ENCODE measurements at places on chromosomes 7 and 10. TPM values are rescaled to one million over a fixed set of nuclear protein-coding genes. Genes with fewer than 3 reads are reported as not detected.

Gene ADAM22
- total RNA-seq = 4.4 TPM

Gene STAG3
- total RNA-seq = 105 TPM

Gene VSTM2A
- 5.6 TPM for total RNA-seq

Gene BBIP1
- total RNA-seq = 57.7 TPM

Gene CLRN3
- not detected for total RNA-seq

Gene DENND2A
- 5.5 TPM for total RNA-seq

Gene SKIDA1
- 6.9 TPM for total RNA-seq

- H3K4me1 ChIP-seq = no peaks in the 10 kb centered on the region
- no peak for DNase-seq
- no peaks in the 10 kb centered on the region for H3K27me3 ChIP-seq
- no peak overlapping the region for H3K4me3 ChIP-seq
- no peaks in the 10 kb centered on the region for H3K36me3 ChIP-seq
Observed at GRCh38 chr7:50633414-50633710, 68.2 kb upstream of the DDC start.

GRCh38 chr7:143884241-143884968 lies 17.6 kb downstream of the TCAF1 start:
- no peak for DNase-seq
- H3K4me1 ChIP-seq = peaks cover 5% of the 10 kb centered on the region
- peak overlapping the region; percentile 28 for H3K27ac ChIP-seq
- no peaks in the 10 kb centered on the region for H3K27me3 ChIP-seq

DNA sequence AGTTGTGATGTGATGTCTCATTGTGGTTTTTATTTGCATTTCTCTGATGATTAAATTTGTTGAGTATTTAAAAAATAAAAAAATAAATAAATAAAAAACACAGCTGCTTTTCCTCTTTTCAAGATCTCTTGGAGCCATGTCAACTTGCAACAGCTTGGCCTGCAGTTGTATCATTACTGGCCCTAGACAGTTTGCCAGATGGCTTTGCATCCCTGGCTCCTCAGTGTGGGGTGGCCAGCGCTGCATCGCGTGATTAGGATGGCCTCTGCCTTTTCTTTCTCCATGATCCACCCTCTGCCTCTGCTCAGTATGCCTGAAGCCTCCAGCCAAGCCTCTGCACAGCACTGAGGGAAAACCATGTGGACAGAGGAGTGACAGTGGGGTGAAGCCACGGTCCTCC lies 96.8 kb downstream of the PPP1R3C start:
- peaks cover 14% of the 10 kb centered on the region for H3K4me1 ChIP-seq
- no peak overlapping the region for H3K4me3 ChIP-seq
- no peak overlapping the region for H3K27ac ChIP-seq
- no peaks in the 10 kb centered on the region for H3K36me3 ChIP-seq

- H3K4me3 ChIP-seq = peak overlapping the region; percentile 78
- peak; percentile 20 for DNase-seq
- H3K27ac ChIP-seq = peak overlapping the region; percentile 96
Observed at GRCh38 chr10:75398692-75399460, 2.7 kb downstream of the ZNF503 start.

GRCh38 chr7:21548491-21548890 lies 5.7 kb downstream of the DNAH11 start:
- H3K36me3 ChIP-seq = no peaks in the 10 kb centered on the region
- DNase-seq = no peak
- H3K4me3 ChIP-seq = no peak overlapping the region
- peaks cover 3% of the 10 kb centered on the region for H3K4me1 ChIP-seq

- peaks cover 11% of the 10 kb centered on the region for H3K4me1 ChIP-seq
- H3K27me3 ChIP-seq = no peaks in the 10 kb centered on the region
- no peak for DNase-seq
- no peak overlapping the region for H3K27ac ChIP-seq
- H3K36me3 ChIP-seq = no peaks in the 10 kb centered on the region
Observed at GRCh38 chr10:12877150-12877549, 124.4 kb downstream of the CCDC3 start.

DNA sequence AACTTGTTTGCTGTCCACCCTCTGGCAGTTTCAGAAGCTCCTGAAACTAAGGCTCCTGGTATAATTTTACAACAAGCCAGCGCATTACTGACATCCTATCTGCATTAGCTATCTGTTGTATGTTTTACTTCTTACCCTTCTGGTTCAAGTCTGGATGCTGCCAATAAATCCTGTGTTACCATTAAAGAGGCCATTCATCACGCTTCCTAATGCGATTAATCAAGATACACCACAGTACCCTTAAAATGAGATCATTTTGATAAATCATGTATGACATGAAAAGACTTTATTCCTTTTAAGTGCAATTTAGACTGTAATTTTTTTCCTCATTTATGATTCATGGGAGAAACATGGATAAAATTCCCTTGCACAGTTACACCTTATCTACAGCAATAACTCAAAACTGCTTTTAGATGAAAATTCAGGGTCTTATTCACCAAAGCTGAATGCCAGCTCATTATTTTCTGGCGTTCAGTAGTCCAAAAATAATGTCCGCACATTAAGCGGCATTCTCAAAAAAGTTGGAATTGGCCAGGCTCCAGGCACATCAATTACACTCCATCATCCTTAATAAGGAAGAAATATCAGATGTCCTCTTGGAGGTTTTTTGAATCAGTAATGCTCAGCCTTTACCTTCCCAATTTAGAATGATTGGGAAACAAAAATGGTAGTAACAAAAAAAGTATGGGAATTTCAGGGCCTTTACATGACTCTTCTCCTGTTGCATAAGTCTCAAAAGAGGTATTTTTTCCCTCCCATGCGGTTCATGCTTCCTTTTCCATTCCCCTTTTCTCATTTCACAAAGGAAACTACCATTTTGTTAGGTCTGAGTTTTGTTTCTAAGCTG lies 878.5 kb downstream of the LRMDA start:
- no peaks in the 10 kb centered on the region for H3K27me3 ChIP-seq
- DNase-seq = no peak
- no peak overlapping the region for H3K27ac ChIP-seq
- no peaks in the 10 kb centered on the region for H3K36me3 ChIP-seq

DNA sequence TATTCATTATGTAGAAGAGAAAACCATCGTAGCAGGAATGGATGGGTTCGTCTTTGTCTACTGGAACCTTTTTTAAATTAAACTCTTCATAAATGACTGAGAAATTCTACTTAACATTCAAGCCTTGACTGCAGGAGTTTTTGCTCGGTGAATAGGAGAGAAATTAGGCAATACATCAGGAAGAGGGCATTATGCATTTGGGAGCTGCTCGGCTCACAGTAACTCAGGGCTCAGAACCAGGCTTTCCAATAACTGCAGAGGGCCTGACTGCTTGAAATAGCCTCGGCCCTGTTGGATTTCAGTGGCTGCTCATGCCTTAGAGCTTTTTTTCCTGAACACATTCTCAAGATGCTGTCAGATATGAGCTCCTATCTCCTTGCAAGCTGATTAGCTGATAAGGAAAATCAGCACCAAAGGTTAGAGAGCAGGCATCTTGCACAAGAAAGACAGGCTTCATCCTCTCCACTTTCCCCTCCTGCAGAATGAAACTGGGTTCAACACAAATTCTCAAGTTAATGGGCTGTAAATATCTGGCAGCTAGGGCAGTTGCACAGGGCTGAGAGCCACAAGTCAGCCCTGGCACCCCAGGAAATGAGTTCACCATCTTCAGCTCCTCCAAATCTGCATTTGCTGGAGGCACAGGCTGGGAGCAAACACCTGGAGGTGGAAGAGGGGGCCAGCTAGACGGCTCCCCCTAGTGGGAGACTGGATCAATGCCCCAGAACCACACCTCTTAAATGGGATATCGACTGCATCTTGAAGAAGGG lies 24.3 kb downstream of the TECTB start:
- peak; percentile 63 for DNase-seq
- no peaks in the 10 kb centered on the region for H3K27me3 ChIP-seq
- no peaks in the 10 kb centered on the region for H3K36me3 ChIP-seq
- H3K27ac ChIP-seq = no peak overlapping the region
- H3K4me1 ChIP-seq = no peaks in the 10 kb centered on the region

- no peaks in the 10 kb centered on the region for H3K4me1 ChIP-seq
- no peaks in the 10 kb centered on the region for H3K27me3 ChIP-seq
- H3K36me3 ChIP-seq = no peaks in the 10 kb centered on the region
- no peak overlapping the region for H3K4me3 ChIP-seq
- DNase-seq = no peak
Observed at GRCh38 chr7:129199406-129199805, 11.0 kb downstream of the SMO start.

- no peaks in the 10 kb centered on the region for H3K27me3 ChIP-seq
- H3K4me3 ChIP-seq = no peak overlapping the region
- no peak for DNase-seq
- H3K27ac ChIP-seq = no peak overlapping the region
- H3K4me1 ChIP-seq = no peaks in the 10 kb centered on the region
Observed at GRCh38 chr7:132141109-132141508, 435.2 kb downstream of the PLXNA4 start.

DNA sequence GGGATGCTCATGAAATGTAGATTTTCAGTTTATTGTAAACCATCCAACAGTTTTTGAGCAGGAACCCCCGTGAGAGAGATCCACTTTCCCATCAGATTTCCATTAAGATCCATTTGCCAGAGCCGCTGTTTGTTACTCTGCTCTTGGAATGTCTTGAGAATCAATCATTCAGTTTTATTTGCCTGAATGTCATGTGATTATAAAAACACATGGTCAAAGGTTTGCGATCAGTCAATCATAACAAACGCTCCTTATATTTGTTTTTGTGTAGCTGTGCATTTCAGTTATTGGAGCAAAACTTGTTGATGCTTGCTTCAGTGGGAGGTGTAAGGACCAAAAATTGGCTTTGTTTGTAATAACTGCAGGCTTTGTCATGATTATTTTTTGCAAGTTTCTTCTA lies 155.8 kb upstream of the RHOBTB1 start:
- H3K4me3 ChIP-seq = no peak overlapping the region
- no peak overlapping the region for H3K27ac ChIP-seq
- no peaks in the 10 kb centered on the region for H3K27me3 ChIP-seq
- H3K4me1 ChIP-seq = no peaks in the 10 kb centered on the region
- H3K36me3 ChIP-seq = no peaks in the 10 kb centered on the region

DNA sequence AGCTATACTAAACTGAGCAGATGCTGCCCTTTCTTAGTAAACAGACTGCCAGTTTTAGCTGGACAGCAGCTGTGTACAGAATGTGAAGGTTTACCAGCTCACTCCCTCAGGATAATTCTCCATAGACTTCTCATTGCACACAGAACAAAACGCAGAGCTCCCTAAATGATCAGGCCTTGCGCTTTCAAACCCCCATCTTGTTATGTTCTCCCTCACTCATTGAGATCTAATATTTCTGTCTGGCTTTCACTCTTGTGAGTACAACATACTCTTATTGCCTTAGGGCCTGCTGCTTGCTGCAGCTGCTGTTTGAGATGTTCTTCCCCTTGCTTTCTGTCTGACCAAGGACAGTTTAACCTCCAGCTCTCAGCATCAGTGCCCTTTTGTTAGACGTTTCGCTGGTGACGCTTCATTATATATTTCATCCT lies 17.3 kb downstream of the VWDE start:
- no peaks in the 10 kb centered on the region for H3K27me3 ChIP-seq
- no peaks in the 10 kb centered on the region for H3K36me3 ChIP-seq
- H3K4me3 ChIP-seq = no peak overlapping the region
- no peak overlapping the region for H3K27ac ChIP-seq

GRCh38 chr10:78577712-78578111 lies 491.1 kb upstream of the ZMIZ1 start:
- DNase-seq = no peak
- no peak overlapping the region for H3K4me3 ChIP-seq
- no peak overlapping the region for H3K27ac ChIP-seq
- no peaks in the 10 kb centered on the region for H3K4me1 ChIP-seq
- H3K36me3 ChIP-seq = no peaks in the 10 kb centered on the region

GRCh38 chr10:82674036-82674435 lies 799.0 kb downstream of the NRG3 start:
- H3K36me3 ChIP-seq = no peaks in the 10 kb centered on the region
- DNase-seq = no peak
- no peaks in the 10 kb centered on the region for H3K4me1 ChIP-seq
- H3K27ac ChIP-seq = no peak overlapping the region
- H3K27me3 ChIP-seq = no peaks in the 10 kb centered on the region

DNA sequence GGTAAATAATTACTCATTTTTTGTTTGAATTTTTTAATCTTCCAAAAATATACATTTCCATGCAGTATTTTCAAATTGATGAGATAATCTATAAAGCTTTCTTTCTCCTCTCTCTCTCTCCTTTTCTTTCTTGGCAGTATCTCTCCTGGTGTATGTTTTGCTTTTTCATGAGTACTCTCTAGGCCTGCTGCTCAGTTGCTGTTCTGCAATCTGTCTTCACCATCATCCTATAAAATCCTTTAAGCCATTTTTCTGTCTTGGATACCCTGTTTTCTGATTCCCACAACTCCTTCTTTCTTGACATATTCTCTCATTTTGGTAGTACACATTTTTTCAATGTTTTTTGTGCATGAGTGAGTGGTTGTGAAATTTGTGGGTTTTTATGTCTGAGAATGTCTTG lies 1558.1 kb upstream of the LRRTM3 start:
- H3K4me3 ChIP-seq = no peak overlapping the region
- DNase-seq = no peak
- no peaks in the 10 kb centered on the region for H3K36me3 ChIP-seq
- no peaks in the 10 kb centered on the region for H3K27me3 ChIP-seq
- no peaks in the 10 kb centered on the region for H3K4me1 ChIP-seq
- H3K27ac ChIP-seq = no peak overlapping the region

- no peak overlapping the region for H3K27ac ChIP-seq
- no peak overlapping the region for H3K4me3 ChIP-seq
- H3K4me1 ChIP-seq = peaks cover 11% of the 10 kb centered on the region
- no peaks in the 10 kb centered on the region for H3K27me3 ChIP-seq
- no peaks in the 10 kb centered on the region for H3K36me3 ChIP-seq
Observed at GRCh38 chr10:11880151-11881029, 57.2 kb downstream of the PROSER2 start.

DNA sequence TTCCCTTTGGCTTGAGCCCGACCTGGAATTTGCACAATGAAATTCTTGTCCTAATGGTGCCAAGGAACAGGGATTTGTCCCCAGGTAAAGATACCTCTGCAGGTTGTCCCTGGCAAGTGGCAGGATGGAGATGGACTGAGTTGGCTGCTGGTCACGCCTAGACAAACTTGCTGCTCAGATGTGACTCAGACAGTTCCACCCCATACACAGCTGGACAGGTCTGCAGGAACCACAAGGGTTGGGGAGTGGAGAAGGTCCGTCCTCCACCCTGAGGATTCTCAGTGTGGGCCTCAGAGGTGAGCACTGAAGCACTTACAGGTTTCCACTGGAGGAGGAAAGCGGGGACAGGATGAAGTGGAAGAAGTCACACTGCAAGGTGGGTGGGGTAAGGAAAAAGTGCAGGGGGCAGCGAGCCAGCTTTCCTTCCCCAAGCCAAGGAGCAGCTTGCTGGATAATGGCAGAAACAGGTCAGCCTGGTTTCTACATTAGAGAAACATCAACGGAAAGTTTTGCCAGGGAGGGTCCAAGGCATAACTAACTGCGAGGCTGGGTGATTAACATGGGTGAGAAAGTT lies 20.5 kb downstream of the ITPRIP start:
- no peak overlapping the region for H3K4me3 ChIP-seq
- peaks cover 51% of the 10 kb centered on the region for H3K4me1 ChIP-seq
- peak overlapping the region; percentile 3 for H3K27ac ChIP-seq
- H3K27me3 ChIP-seq = no peaks in the 10 kb centered on the region
- H3K36me3 ChIP-seq = no peaks in the 10 kb centered on the region
